Activated T-helper 2 cell treated with anti-CD3 and anti-CD28 coated beads, Interferon-gamma antibody, Interleukin-2, Interleukin-4, amounts not matched to agents 10 μg/mL and 5 μg/mL and 100 μg/mL, durations not matched to agents 14 hours and 24 hours and 36 hours (primary cell): ENCODE measurements at places on chromosomes 4 and X.

DNA sequence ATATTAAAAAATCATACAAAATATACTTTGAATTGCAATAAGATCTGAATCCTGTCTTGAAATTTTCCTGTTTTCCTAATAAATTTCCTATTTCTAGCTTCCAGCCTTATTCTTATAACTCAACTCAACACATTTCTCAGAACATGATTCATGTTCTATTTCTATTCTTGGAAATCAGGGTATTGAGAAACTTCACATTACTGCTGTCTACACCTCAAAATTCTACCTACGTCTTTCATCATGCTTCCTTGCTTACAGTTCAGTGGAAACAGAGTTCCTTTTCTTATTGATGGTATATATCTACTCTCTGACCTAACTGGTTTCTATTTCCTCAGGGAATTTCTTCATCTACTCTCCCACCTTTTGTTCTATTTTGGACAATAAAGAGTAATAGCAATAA lies 2139.0 kb downstream of the ARAP2 start:
- no peak overlapping the region for H3K4me3 ChIP-seq
- H3K27me3 ChIP-seq: no peaks in the 10 kb centered on the region
- no peaks in the 10 kb centered on the region for H3K36me3 ChIP-seq
- no peak for DNase-seq
- H3K4me1 ChIP-seq: no peaks in the 10 kb centered on the region

DNA sequence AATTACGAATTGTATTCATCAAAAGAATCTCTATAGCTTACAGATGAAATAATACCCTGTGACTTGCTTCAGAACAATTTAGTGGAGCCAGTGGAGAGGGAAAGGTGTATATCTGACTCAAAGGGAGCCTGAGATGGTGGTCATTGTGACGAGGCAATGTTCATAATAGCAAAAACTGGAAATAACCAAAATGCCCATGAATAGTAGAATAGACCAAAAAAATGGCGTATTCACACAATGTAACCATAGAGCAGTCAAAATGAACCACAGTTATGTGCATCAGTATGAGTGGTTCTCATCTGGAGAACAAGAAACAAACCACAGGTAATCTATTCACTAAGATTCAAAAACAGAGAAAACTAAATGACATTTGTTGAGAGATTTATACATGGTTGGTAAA lies 125.3 kb upstream of the CLNK start:
- no peaks in the 10 kb centered on the region for H3K27me3 ChIP-seq
- H3K27ac ChIP-seq: no peak overlapping the region
- H3K4me3 ChIP-seq: no peak overlapping the region
- peaks cover 11% of the 10 kb centered on the region for H3K4me1 ChIP-seq

GRCh38 chrX:24946369-24946768 lies 69.4 kb downstream of the ARX start:
- no peak overlapping the region for H3K4me3 ChIP-seq
- H3K36me3 ChIP-seq: no peaks in the 10 kb centered on the region
- H3K27ac ChIP-seq: no peak overlapping the region
- H3K4me1 ChIP-seq: no peaks in the 10 kb centered on the region

DNA sequence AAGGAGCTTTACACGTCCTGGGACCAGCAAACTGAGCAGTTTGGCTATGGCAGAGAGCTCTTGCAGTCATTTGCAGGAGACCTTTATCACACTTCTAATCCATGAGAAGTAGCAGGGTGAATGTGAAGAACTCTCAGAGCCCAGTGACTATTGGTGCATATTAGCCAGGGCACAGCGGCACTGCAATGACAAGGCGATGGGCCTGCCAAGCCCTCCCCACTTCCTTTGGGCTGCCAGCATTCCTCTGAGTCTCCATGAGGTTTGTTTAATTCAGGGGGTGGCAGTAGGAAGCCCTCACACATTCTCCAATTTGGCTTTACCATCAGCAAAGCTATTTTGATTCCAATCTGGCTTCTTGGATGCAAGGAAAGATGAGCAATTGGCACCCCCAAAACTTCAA lies 79.2 kb upstream of the TSPAN7 start:
- no peak for DNase-seq
- H3K27me3 ChIP-seq: no peaks in the 10 kb centered on the region
- no peaks in the 10 kb centered on the region for H3K4me1 ChIP-seq
- H3K4me3 ChIP-seq: no peak overlapping the region

- no peaks in the 10 kb centered on the region for H3K4me1 ChIP-seq
- H3K4me3 ChIP-seq: no peak overlapping the region
- H3K27ac ChIP-seq: no peak overlapping the region
- DNase-seq: no peak
Measured at GRCh38 chrX:136464589-136464988, 23.2 kb upstream of the BRS3 start.
